SK-N-SH (cell line): ENCODE measurements at places on chromosomes 7 and 10.
A peak's percentile ranks its signal among the peaks of the same experiment; 100 is the strongest.

DNA sequence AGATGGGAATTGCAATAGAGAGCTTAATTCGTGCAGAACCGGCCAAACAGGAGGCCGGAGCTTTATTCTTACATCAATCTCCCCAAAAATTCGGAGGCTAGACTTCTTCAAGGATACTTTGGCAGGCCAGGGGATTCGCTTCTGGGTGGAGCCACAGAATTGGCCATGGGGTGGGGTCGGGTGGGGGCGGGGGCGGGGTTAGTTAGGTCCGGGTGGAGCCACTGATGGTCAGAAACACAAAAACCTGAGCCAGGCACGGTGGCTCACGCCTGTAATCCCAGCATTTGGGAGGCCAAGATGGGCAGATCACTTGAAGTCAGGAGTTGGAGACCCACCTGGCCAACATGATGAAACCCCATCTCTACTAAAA, 87.5 kb downstream of the SEPTIN14 start:
- DNase-seq, result peak; percentile 29

DNA sequence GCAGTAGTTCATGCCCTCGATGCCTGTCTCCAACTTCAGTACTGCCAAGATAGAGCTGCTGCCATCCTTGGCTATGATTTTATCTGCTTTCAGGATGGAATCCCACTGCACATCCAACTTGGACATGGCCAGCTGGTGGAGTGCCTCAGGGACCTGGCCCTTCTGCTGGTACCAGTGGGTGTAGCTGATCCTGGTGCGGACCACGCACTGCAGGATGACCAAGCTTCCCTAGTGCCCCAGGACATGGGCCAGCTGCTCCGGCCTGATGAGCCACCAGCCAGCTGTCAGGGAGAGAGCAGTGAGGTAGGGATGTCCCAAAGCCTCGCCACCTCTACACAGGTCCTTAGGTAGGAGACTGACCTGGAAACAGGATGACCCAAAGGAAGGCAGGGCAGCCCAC, 49.0 kb upstream of the TARP start:
- no peak for DNase-seq

DNA sequence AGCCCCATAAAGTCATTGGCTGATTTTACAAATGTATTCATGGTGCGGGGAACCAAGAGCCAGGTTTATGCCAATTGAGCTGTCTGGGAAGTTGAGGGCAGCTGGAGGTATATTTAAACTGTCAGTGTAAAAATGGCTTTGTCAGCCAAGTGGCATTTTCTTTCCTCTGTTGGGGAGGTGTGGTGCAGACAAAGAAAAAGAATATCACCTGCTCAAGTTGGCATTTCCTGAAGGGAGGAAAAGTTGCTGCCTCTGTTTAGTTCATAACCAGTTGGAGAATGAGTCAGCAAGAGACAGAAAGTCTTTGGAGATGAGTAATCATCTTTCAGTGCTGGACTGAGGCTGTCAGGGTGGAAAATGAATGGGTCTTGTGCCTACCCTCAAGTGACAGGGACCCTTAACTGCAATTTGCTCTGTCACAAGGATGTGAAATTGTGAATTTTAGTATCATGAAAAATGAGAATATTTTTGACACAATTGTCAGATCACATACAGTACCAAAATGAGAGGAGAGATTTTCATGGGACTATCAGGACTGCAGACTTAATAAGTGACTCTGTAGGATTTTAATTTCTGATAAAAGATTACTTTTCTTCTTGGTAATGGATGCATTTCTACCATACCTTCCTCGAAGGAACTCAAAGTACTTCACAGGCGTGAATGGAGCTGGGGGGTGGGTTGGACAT, 137.3 kb downstream of the ANLN start:
- DNase-seq, result no peak

- DNase-seq, result no peak
Observed at GRCh38 chr10:62548686-62549085, 174.5 kb downstream of the ZNF365 start.

GRCh38 chr7:16926283-16926682, 44.5 kb upstream of the AGR3 start:
- no peak for DNase-seq

- no peak for DNase-seq
Observed at GRCh38 chr7:104981672-104982037, 32.4 kb upstream of the KMT2E start.

DNA sequence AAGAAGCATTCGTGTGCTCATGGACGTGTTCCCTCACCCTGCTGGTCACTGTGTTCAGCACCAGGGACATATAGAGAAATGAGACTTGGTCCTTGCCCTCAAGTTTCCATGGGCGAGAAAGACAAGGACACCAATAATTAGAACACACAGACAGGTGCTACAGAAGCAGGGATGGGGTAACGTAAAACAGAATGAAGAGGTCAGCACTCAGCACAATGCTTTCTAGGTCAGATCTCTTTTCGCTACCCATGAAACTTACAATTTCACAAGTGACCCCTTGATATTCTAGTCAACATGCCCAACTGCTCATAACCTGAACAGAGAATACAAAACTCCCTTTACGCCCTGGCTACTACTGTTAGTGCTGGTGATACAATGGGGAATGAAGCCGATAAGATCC, 6.0 kb upstream of the ANK3 start:
- DNase-seq, result no peak

DNA sequence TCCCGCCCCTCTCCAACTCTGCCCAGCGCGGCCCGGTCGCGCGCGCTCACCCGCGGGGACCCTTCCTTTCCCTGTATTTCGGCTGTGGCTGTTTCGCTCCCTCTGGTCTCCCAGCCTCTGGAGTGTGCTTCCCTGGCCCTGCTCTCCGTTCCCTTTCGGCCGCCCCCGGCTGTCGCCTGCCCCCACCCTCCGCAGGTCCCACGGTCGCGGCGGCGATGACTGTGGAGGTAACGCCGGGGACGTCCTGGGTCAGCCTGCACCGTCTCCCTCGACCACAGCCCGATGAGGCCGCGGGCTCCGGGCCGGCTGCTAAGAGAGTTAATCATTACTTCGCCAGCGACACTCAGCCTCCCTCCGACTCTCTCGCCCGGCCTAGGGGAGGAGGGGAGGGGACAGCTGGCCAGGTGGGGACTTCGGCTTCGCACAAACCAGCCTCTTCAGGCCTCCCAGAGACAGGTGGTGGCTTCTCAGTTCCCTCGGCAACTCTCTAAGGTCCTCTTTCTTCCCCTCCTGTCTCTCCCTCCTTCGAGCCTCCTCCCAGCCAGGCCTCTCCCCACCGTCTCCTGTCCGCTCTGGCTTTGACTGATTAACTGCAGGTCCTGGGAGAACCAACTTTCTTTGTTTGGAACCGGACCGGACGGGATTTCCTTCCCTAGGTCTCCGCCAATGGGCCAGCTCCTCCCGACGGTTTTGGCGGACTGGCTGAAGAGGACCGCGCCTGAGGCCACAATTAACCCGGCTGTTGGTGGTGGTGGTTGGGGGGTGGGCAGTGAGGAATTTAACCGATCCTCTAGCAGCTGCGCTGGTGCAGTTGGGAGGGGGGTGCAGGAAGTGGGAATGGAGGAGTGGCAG, 5.6 kb upstream of the PAX2 start:
- DNase-seq, result peak; percentile 53

- DNase-seq, result no peak
Observed at GRCh38 chr10:112080231-112080630, 103.3 kb downstream of the GPAM start.

- DNase-seq, result no peak
Observed at GRCh38 chr10:124722798-124723783, 21.1 kb downstream of the FAM53B start.

- DNase-seq, result no peak
Observed at GRCh38 chr7:5502721-5503243, 79.1 kb upstream of the TNRC18 start.

GRCh38 chr7:3753868-3754267, 452.8 kb downstream of the SDK1 start:
- DNase-seq, result peak; percentile 59

DNA sequence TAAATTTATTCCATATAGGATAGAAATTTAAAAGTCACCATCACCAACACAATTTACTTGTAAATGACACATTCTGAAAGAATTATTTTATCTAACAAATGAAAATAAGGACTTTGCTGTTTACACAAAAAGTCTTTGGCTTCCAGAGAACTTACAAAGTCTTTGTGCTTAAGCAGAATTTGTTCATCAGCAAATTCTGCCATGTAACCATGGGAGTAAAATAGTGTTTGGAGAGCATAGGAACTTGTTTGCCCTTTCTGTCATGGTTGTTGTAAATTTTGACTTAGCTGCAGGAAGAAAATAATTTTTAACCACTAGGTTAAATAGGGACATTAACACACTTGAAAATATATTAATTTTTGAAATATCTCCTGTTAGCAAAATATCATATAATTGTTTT, 15.2 kb downstream of the FGL2 start:
- DNase-seq, result no peak

DNA sequence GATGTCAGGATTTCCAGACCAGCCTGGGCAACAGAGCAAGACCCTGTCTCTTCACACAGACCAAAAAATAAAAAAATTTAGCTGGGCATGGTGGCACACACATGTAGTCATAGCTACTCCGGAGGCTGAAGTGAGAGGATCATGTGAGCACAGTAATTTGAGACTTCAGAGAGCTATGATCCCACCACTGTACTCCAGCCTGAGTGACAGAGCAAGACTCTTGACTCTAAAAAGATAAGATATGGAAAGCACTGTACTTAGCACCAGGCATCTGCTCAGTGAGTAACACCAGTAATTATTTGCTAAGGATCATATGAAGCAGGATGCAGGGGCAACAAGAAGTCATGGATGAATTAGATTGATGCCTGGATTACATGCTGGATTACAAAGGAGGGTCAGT, 128.8 kb downstream of the CALN1 start:
- no peak for DNase-seq

DNA sequence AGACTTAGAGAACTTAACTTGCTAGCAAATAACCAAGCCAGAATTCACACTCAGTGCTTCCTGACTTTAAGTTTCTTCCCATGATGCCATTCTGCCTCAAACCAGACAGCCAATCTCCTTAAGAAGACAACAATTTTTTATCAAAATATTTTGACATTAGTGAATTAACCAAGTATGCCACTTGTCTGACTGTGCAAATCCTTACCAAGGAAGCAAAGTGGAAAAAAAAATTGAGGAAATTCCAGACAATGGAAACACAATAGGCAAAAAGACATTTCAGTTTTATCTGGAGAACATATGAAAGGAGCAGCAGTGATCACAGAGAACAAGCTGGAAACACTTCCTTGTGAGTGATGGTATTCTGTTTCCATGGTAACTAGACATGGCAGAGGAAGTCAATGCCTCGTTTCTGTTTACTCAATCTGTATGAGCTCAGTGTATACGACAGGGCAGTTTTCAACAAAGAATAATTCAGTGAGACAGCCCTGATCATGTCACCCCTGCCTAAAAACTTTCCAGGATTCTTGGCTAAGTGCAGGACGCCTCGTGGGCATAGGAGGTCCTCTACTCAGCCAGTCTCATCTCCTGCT, 114.2 kb downstream of the DYNC1I1 start:
- no peak for DNase-seq

DNA sequence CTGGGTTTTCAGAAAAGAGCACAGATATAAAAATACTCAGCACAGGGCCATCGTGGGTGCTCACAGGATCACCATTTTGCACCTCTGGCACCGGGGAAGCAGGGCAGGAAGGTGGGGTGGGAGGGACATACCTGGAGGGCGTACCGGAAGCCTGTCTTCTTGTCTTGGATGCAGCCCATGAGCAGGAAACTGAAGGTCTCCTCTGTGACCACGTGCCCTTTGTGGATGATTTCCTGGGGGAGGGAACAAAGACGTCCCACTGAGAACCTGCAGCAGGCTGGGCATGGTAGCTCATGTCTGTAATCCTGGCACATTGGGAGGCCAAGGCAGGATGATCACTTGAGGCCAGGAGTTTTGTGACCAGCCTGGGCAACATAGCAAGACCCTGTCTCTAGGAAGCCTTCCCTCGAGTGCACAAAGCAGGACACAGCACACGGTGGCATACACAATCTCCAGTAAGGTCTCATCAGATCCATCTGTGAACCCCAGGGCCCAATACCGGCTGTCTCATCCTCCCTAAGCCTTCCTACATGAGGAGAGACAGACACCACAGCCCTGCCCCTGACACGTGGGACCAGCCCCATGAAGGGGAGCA, 9.5 kb downstream of the PTCD1 start:
- no peak for DNase-seq

DNA sequence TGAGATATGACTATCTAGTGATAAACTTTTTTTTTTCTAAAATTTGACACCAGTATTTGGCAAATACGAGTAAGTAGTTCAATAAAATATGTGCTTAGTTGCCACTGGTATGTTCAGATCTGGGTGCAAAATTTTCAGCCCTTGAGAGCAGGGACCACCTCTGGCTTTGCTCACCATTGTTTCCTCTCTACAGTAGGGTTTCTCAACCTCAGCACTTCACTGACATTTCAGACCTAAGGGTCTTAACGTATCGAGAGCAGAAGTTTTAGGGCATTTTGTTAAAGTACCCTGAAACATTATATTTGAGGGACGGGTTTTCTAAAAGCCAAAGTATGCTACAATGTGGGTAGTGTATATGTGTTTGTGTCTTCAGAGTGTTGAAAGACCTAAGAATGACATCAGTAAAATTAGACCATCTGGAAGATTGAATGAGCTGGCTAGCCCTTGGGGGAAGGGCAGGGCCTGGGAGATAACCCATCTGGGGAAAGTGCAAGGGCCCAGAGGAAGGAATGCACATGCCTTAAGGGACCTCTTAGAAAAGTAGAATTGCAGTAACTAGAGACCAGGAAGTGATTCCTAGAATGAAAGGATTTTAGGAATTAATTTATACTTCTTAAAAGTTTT, 11.8 kb downstream of the BZW2 start:
- no peak for DNase-seq

DNA sequence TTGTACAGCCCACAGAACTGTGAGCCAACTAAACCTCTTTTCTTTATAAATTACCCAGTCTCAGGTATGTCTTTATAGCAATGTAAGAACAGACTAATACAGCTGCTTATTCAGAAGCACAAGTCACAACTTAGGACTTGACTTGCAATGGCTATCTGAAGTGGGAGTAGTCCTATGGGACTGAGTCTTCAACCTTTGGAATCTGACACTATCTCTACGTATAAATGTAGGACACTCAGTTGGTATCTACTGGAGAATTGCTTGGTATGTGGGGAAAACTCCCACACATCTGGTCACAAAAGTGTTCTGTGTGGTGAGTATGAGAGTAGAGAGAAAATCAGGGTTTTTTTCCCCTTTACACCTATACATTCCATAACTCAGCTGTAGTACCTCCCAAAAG, 12.3 kb upstream of the PANK1 start:
- no peak for DNase-seq

GRCh38 chr7:158802535-158803366, 26.6 kb downstream of the ESYT2 start:
- DNase-seq, result no peak

DNA sequence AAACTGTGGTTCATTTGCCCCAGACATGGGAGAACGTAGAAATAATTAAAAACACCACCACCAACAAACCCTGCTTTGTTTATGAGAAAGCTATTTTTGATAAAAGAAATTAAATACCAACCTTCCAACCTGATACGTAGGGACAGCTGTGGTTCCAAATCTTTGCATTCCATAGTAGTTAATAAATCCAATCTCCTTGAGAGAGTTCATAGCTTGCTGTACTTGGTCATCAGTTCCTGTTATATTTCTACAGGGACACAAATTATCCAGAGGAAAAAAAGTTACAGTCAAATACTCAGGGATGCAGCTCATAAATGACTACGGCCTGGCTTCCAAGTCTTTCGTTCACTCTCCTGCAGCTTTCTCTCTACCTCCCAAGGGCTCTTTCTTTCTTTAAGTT, 41.1 kb downstream of the PUS7 start:
- DNase-seq, result no peak
